ENCODE measurements at places on chromosomes 13 and 19. TPM values are rescaled to one million over a fixed set of nuclear protein-coding genes. Genes with fewer than 3 reads are reported as not detected.

Gene ZNF723
- not detected for total RNA-seq

Gene ZNF763
- not detected for total RNA-seq

Gene TNFSF9
- total RNA-seq, result 3.9 TPM

Gene AKT2
- total RNA-seq, result 178 TPM

Gene CCL25
- total RNA-seq, result not detected

Gene ZNF304
- 2.5 TPM for total RNA-seq

Gene PLA2G4C
- 7.9 TPM for total RNA-seq

Gene CGB3
- 0.38 TPM for total RNA-seq

Gene CD79A
- total RNA-seq, result 0.91 TPM

Gene CGB5
- 0.59 TPM for total RNA-seq

Gene PLPPR3
- total RNA-seq, result 4.8 TPM

Gene TNNT1
- 130 TPM for total RNA-seq

Measured in A549 treated with GW870086 at 1 μM for 4 hours (cell line).